ENCODE measurements at places on chromosomes 1 and 21.
A peak's percentile ranks its signal among the peaks of the same experiment; 100 is the strongest.

DNA sequence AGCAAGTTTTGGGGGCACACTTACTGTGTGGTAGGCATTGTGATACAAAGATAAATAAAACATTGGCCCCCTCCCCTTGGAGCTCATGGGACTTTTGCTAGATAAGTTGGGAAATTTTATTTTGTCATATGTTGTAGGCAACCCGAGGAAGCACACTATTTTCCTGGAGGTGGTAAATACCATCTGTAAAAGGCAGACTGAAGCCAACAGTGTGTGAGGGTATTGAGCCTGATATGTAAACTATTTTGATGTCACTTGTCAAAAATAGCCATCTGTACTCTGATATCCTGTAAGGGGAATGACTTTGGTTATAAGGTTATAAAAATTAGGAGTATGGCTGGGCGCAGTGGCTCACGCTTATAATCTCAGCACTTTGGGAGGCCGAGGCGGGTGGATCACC, 30.6 kb downstream of the VANGL2 start:
- no peak for DNase-seq

DNA sequence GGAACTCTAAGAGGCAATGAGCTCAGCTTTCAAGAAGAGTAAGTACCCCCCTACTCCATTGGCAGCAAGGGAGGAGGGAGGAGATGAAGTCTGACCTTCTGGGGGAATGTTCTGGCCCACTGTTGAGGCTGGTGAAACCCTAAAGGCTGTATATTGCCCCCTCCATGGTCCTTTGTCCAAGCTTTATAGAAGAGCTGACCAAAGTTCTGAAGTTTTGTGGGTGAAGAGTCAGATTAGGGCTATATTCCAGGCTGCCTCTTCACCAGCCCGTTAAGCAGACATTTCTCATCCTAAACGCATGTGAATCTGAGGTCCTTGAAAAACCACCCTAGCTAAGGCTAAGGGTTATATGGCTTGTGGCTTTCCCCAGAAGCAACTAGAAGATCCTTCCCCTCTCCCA, 1.4 kb downstream of the C1orf94 start:
- DNase-seq: no peak

GRCh38 chr1:234286206-234286605, 87.0 kb upstream of the COA6 start:
- no peak for DNase-seq

DNA sequence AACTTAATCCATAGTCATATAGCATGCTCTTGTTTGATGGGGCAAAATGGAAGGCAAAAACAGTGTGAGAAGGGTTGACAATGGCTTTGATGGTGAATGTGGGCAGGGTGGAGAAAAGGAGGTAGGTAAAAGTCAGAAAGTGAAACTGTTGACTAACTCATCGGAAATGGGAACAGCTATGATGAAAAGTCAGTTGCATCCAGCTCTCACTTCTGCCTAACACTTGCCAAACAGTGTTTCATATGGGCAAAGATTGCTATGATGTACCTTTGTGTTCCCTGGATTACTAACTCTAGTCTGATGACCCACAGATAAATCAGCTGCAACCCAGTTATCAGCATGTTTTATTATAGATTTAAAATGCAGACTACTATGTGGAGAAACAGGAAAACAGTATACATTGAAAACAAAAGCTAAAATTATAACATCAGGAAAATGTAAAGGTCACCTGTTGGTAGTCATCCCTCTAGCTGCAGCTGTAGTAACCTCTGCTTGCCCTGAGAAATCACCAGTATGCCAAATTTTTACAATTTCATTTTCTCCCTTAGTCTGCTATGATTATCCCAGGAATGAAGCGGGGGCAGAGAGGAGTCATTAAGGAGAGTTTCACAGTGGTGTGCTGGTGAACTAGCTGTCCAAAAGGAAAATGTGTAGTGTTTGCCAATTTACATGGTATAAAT, 11.7 kb downstream of the TNFSF18 start:
- DNase-seq: no peak

- no peak for DNase-seq
Observed at GRCh38 chr1:60234776-60235175, 161.2 kb upstream of the C1orf87 start.

GRCh38 chr1:220575718-220576497, 48.0 kb downstream of the MARK1 start:
- DNase-seq: no peak

- peak; percentile 63 for DNase-seq
Observed at GRCh38 chr1:6745073-6745472, 40.2 kb upstream of the CAMTA1 start.

DNA sequence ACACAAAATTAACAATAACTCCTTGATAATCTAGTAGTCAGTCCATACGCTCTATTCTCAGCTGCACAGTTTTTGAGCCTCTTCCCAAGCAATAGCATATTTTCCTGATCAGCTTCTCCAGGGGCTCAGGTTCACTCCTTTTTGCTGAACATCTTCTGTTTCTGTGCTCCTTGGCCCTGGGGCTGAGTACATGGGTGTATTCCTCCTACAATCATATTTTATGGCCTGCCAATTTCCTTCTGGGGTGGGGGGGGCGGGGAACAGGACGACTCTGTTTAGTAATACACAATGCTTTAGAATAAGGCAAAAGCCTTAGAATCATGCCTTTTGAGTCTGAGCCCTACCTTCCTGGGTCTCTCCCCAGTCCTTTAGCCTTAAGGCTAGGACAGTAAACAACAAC, 8.5 kb downstream of the CLDN19 start:
- DNase-seq: no peak

- DNase-seq: no peak
Observed at GRCh38 chr1:29412591-29412990, 176.3 kb downstream of the PTPRU start.

- DNase-seq: no peak
Observed at GRCh38 chr1:157624471-157624870, 26.6 kb upstream of the FCRL4 start.

DNA sequence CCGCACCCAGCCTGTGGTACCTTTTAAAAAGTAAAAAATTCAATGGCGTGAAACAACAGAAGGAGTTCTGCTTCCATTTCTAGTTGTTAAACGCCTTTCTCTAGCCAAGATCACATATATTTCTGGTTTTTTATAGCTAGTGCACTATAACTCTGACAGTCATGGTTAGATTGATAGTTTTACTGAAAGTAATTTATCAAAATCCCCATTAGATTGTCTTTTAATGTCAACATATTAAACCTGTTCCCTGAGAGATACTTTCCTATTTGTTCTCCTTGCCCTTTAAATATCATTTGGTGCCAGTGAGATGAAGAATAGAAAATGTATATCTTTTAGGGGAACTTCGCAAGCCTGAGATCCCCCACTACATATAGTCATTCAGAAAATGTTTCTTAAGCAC, 7.3 kb downstream of the SMAP2 start:
- DNase-seq: no peak

DNA sequence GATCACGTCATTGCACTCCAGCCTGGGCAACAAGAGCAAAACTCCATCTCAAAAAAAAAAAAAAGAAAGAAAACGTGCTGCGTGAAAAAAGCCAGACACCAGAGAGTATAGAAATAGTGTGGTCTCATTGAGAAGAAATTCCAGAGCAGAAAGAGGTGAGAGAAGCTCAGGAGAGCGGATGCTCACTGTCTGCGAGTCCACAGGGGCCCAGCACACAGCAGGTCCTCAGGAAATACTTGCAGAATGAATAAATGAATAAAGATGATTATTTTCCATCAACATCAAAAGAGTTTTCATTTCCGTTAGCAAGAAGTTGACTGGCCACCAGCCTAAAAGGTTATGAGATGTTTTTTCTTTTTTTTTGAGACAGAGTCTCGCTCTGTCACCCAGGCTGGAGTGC, 14.4 kb downstream of the CASP9 start:
- DNase-seq: no peak

GRCh38 chr1:232384171-232384883, 245.6 kb downstream of the SIPA1L2 start:
- no peak for DNase-seq

DNA sequence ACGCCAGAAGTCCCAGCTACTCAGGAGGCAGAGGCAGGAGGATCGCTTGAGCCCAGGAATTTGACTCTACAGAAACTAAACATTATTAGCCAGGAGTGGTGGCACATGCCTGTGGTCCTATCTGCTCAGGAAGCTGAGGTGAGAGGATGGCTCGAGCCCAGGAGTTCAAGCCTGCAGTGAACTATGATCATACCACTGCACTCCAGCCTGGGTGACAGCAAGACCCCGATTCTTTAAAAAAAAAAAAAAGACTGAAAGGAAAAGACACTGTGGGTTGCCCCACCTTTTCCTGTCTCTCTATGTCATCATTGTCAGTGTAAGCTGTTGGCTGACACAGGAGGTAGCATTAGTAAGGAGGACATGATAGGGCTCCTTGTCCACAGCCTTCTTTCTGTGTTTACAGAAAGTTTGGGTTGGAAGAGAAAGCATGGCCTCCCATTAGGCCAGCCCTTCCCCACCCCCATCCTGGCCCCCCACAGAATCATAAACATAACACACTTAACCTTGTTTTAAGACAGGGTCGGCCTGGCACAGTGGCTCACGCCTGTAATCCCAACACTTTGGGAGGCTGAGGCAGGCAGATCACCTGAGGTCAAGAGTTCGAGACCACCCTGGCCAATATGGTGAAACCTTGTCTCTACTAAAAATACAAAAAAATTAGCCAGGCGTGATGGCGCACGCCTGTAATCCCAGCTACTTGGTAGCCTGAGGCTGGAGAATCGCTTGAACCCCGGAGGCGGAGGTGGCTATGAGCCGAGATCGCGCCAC, 20.6 kb upstream of the RCAN3 start:
- no peak for DNase-seq

DNA sequence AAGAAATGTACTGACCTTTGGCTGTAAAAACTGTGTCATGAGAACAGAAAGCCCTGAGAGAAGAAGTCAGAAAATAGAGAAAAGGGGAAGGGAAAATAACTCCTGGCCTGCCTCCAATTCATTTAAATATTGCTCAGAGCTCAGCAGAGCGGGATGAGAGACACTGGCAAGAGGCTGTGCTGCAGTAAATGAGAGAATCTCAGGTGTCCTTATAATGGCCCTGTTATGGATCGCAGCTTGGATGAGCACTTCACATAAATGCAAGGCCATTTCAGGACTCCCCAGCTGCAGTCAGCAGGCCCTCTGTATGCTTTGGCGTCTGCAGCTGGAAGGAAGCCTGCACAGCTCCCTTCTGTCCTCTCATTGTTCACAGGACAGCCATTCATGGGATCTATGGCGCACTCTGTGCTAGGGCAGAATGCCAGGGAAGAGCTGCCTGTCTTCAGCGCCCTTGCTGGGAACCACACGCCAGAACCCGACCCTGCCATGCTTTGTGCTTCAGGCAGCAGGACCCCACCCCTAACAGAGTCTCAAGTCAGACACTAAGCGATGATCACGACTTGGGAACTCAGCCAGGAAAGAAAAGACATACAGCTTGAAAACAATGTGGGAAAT, 20.7 kb upstream of the ABCB10 start:
- DNase-seq: no peak

DNA sequence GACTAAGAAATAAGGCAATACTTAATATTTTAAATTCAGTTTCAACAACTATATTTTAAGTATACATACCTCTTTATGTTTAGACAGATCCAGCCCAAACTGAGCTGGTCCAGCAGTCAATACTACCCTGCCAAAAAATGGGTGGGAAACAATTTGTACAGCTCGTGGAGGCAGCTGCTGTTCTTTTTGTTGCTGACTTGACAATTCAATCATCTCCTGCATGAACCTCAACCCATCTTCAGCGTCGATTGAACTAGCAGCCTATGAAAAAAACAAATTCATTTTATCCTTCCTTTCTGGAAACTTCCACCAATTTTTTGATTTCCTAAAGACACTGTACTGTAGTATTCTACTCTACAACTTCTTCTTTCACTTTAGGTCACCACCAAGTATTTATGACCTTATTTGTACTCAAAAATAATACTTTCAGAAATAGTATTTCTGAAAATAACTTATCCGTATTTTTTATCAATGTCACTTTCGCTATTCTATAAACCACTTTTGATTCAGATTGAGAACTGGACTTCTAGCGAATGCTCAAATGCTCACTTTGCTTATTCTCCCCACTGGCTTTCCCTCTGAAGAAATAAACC, 46.5 kb downstream of the EDEM3 start:
- no peak for DNase-seq

Measured in activated CD8-positive, alpha-beta memory T cell treated with anti-CD3 and anti-CD28 coated beads, Interleukin-2, amount 50 U/mL, for 48 hours (primary cell).